ENCODE measurements at places on chromosomes 4 and X.

GRCh38 chr4:151205722-151206121 is 71.2 kb upstream of the PRSS48 start:
- DNase-seq, result no peak

DNA sequence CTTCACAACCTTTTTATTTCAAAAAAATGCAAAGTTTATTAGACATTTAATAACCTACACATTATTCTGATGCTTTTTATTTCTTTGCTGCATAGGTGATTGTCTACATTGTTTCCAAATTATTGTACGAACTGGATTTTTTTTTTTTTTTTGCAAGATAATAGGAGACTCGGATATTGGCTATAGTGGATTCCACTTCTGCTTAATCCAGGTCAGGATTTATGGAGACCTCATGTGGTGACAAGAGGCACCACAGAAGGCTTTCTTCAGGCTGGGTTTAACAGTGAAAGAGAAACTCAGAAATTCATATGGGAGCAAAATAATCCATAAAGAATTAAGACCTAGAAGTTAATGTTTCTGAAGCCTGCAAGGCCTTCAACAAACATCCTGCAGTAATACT is 2.4 kb upstream of the SLIT2 start:
- peak; percentile 57 for DNase-seq

GRCh38 chrX:18424482-18425198 is 768 bp upstream of the CDKL5 start:
- peak; percentile 39 for DNase-seq

- DNase-seq, result no peak
Measured at GRCh38 chr4:174503079-174503715, 19.1 kb downstream of the HPGD start.

DNA sequence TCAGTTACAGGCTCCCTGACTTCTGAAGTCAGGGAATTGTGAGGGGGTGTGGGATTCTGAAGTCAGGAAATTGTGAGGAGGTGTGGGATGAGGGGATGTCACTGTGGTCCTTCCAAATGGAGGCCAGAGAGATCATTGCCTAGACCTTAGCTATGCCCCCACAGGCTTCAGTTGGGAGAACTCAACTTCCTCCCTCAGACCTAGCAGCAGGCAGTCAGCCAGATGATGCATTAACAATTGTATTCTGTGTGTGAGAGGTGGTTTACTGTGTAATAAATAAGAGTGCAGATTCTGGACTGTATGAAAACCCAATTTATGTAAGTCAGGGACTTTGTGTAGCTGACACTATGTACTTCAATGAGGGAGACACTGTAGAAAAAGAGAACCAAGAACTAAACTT is 65.7 kb downstream of the FREM3 start:
- no peak for DNase-seq

DNA sequence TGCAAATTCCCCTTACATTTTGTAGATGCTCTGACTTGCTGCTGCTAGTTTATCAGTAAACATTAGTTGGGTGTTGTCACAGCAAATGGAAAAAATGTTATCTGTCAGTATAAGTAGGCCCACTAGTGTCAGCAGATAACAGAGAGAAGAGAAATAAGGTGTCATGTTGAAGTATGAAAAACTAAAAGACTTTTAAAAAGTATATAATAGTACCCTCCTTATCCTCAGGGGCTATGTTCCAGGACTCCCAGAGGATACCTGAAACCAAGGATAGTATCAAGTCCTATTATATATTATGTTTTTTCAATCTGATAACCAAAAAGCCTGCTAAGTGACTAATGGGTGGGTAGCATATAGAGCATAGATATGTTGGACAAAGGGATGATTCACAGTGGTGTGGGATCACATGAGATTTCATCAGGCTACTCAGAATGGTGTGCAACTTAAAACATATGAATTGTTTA is 11.6 kb upstream of the BMP2K start:
- no peak for DNase-seq

DNA sequence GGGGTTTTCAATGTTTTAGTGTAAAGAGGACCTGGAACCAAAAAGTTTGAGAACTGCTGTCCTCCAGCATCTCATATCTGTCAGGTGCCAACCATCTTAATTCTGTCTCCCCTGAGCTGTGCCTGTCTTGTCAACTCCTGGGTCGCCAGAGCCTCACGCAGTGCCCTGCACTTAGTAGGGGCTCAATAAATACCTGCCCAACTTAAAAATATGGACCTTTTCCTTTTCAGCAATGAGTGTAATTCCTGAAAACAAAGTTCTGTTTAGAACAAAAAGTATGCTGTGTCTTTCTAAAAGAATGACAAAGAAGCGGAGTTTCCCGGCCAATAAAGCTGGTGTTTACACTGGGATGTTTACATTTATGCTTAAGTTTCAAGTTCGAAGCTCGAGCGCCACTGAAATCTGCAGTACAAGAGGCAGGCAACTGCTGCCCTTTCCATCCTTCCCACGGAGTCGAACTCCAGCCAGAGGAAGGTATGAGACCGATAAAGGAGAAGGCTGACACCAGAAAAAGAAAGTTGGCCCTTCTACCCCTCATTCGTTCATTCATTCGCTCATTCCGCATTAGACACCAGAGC is 1.1 kb upstream of the HTATSF1 start:
- DNase-seq, result no peak

DNA sequence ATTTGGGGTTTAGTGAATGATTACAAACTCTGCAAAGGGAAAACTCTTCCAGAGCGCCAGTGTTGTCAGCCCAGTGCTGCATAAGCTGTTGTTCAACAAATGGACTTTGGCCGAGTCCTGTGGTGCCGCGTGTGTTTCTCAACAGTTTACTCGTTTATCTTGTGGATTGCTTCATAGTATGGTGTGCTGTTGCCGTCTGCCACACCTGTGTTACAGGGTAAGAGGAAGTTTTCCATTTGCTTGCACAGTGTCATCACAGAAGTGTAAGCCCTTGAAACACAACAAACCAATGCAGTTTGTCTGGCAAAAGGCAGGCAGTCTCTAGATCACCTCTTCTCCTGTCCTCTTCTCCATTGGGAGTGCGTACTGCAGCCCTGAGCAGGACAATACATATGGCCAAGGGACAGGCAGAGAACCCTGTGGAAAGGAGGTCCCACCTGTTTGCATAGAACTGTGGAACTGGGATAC is 66.3 kb downstream of the DCUN1D4 start:
- no peak for DNase-seq

- no peak for DNase-seq
Measured at GRCh38 chr4:101411926-101412325, 64.6 kb upstream of the PPP3CA start.

DNA sequence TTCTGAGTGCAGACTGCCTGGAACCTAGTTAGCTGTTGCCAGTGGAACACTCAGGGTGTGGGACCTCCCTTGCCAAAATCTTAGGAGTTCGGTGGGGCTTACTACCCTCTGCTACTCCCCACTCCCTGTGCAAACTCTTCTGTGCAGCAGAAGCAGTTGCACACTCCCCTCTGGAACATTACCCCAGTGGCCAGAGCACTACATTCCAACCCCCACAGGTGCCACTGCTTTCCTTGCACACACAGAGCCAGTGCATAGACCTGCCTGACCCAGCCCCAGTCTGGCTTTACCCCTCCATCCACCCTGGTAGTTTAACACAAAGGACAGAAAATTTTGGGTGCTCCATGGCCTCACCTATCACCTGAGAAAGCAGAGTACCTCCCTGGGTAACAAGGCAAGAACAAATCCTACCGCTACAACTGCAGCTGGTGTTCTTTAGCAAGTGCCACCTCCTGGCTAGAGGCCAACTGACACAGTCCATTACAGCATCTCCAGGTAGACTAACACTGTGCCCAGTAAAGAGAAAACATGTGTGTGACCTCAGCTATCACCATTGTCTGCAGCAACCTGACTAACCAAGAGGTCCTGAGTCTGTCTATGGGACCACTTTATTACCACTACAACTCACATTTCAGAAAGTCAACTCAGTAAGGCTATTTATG is 11.5 kb upstream of the RASSF6 start:
- DNase-seq, result no peak

DNA sequence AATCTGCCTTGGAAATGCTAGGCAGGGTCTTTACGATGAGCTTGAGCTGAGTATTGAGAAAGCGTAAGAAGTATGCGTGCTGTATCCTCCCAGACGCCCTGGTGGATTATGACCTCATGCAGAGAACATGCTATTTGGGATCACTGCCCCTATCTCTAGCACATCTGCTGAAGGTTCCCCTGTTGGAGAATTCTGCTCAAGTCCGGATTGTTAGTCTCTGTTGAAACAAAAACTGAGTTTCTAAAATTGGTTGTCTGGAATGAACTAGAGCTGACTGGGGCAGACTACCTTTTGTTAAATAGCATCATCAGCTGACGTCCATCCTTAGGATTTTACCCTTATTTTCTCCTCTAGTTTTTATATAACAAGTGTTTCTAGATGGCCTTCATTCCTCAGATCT is 7.5 kb downstream of the FHDC1 start:
- DNase-seq, result no peak

DNA sequence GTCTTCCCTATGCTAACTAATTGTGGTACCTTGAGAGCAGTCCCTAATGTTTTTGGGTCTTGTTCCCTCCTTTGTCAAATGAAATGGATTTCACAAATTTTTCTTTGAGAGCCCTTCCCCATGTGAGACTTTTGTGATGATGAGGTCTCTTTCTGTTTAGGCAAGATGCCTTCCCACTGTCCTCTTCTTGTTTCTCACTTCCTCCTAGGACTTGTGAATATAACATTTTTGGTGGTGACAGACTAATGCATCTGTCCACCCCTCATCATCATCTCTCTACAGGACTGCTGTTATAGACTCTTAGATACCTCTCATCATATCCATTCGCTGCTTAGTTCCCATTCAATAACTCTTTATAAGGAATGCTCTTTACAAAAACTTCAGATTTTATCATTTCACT is 8.7 kb upstream of the ANK2 start:
- no peak for DNase-seq

- no peak for DNase-seq
Measured at GRCh38 chr4:153646261-153646660, 37.8 kb upstream of the TLR2 start.

- DNase-seq, result no peak
Measured at GRCh38 chrX:136047969-136048368, 62.7 kb downstream of the SLC9A6 start.

DNA sequence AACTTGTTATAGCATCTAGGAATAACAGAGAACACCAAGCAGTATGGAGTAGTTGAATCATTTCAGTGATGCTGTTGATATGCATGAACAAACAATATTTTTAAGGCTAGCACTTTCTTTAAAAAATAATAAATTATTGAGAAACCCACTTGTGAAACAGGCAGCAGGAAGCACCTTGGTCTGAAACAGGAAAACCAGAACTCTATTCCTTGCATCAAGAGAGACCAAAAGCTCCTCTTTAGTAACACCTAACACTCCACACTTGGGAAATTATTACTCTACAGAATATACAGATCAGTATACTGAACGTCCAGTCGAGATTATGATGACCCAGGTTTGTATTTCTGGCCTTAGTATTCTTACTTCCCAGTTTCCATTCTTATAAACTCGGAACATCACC is 129.0 kb downstream of the ARAP2 start:
- no peak for DNase-seq

DNA sequence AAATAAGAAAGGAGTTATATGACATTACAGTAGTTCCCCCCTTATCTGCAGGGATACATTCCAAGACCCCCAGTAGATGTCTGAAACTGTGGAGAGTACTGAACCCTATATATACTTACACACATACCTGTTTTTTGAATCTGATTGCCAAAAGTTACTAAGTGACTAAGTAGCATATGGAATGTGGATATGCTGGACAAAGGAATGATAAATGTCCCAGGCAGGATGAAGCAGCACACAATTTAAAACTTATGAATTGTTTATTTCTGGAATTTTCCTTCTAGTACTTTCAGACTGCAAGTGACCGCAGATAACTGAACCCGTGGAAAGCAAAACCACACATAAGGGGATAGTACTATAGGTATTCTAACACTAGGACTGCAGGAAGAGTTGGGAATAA is 22.7 kb downstream of the UGDH start:
- DNase-seq, result no peak

- peak; percentile 57 for DNase-seq
Measured at GRCh38 chrX:140057001-140057411, 91.7 kb upstream of the CXorf66 start.

DNA sequence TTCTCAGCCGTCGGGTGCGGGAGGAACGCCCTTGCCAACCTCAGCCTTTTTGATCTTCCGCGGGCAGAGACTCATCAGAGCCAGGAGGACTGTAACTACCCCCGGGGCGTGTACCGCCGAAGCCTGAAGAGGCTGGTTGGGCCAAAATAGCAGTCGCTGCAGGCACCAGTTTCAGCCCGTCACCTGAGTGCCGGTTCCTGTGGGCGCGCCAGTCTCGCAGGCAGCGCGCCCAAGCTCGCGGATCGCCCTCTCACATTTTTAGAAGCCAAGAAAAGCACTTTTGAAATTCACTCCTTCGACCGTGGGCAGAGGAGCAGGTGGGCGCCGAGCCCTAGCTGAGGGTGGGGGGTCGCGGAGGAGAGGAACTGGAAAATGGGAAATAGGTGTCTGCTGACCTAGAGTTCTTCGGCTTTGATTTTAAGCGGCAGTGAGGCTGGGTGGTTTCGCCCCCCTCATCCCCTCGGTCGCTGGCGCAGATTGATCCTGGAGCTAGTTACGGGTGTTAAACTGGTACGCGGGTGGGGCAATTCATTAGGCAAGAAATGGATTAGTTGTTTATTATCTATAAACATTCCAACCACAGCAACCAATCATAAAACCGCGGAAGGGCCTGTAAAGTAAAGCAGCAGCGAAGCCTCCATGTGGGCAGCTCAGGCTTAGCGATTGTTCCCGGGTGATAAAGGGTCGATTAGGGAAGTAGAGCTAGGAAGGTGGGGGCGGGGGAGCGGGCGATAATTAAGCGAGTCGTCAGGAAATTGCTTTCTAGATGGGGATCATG is 69.2 kb downstream of the FBXO8 start:
- no peak for DNase-seq

GRCh38 chr4:168503652-168504362 is 7.0 kb downstream of the PALLD start:
- DNase-seq, result no peak

- DNase-seq, result peak; percentile 1
Measured at GRCh38 chrX:44400588-44400987, 57.1 kb upstream of the EFHC2 start.

DNA sequence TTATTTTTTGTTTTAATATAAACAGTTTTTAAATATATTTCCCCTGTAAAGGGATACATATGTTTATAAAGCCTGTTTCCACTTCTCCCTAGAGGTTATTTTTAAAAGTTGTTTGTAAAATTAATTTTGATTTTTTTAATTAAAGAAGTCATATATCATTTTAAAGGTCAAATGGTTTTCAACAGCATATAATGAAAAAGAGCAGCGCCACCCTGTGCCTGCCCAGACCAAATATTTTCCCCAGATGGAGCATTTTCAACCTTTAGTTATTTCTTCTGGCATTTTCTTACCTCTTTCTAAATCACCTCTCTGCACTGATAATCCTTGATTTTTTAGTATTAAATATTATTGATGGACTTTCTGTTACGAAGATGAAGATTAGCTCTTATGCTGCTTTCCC is 21.0 kb downstream of the MSX1 start:
- no peak for DNase-seq
